ENCODE measurements at places on chromosomes 2 and 18.
A peak's percentile ranks its signal among the peaks of the same experiment; 100 is the strongest.

GRCh38 chr2:47039489-47039870, 115.6 kb downstream of the STPG4 start:
- no peak for DNase-seq

GRCh38 chr2:28216331-28216730, 176.3 kb upstream of the FOSL2 start:
- no peak for DNase-seq

- DNase-seq = peak; percentile 21
These were observed 20.6 kb upstream of the ATRAID start for GRCh38 chr2:27191070-27191829.

DNA sequence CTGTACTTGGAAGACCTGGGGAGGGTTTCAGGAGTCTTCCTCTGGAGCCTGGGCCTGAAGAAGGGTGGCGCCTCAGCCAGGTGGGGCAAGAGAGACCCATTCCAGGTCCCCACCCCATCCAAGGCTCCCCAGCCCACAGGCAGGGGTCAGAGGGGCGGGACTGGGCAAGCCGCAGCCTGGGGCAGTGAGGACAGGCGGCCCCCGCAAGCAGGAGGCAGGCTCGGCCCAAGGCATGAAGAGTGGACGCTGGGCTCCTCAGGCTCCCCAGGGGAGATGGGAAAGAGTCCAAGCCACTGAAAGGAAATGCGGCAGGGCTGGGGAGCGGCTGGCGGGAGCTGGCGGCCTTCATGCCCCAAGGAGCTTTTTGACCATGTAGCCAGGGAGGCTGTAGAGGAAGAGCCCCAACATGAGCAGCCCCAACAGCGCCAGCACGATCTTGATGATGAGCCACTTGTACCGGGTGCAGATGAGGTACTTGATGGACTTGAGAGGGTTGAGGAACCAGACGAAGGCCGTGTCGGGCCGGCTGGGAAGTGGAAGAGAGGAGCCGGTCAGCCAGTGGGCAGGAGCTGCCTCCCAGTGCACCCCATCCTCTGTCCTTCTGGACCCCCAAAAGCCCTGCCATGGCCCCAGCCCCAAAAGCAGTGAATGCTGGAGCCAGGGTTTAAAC, 20.1 kb downstream of the OTOF start:
- DNase-seq = no peak

GRCh38 chr2:225040142-225040541, 2.1 kb downstream of the DOCK10 start:
- DNase-seq = no peak
